ENCODE measurements at places on chromosomes 7 and 10.

- no peak for DNase-seq
Measured at GRCh38 chr10:77249901-77250459, 387.6 kb downstream of the KCNMA1 start.

DNA sequence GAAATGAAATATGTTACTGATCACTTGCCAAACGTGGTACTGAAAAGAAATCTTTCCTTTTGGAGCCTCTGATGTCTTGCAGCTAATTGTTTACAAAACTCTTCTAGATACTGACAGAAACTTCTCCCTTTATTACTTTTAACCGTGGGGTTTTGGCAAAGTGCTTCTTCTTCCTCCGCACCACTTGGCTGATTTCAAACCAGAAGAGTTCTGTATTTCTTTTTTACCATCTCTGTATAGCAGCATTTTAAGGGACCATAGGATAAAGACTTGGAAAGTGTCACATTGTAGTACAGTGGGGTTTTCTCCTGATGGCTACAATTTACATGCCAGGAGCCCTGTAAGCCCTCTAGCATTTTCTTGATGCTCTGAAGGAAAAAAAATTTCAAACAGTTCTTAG lies 21.9 kb upstream of the CREB5 start:
- DNase-seq = no peak

DNA sequence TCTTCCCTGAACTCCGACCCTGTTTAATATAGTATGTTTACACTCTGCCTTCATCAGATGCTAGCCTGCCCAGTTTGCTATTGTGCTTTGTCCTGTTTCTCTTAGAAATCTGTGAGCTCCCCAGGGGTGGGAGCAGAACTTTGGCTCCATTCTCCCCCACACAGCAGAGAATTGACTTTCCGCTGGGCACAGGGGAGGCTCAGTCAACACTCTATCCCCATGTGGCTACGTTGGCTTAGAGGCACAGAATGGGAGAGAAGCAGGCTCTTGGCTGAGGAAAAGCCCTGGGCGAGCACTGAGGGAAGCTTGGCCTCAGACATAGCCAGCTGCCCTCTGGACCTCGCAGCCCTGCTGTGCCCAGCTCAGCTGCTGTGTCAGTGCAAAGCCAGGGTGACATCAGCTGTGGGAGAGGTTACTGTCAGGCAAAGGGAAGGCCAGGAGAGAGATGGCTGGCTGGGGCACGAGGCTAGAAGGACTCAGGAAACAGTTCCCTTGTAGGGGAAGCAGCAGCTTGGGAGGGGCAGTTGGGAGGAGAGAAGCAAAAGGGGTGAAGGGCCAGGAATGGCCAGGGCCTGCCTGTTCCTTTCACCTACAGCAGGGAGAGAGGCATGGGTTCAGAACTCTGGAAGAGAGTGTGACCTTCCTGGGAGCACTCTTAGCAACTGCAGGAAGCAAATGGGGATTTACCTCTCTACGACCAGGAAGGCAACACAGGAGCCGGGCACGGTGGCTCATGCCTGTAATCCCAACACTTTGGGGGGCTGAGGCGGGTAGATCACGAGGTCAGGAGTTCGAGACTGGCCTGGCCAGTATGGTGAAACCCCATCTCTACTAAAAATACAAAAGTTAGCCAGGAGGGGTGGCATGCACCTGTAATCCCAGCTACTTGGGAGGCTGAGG lies 5.8 kb upstream of the SCD start:
- DNase-seq = no peak

DNA sequence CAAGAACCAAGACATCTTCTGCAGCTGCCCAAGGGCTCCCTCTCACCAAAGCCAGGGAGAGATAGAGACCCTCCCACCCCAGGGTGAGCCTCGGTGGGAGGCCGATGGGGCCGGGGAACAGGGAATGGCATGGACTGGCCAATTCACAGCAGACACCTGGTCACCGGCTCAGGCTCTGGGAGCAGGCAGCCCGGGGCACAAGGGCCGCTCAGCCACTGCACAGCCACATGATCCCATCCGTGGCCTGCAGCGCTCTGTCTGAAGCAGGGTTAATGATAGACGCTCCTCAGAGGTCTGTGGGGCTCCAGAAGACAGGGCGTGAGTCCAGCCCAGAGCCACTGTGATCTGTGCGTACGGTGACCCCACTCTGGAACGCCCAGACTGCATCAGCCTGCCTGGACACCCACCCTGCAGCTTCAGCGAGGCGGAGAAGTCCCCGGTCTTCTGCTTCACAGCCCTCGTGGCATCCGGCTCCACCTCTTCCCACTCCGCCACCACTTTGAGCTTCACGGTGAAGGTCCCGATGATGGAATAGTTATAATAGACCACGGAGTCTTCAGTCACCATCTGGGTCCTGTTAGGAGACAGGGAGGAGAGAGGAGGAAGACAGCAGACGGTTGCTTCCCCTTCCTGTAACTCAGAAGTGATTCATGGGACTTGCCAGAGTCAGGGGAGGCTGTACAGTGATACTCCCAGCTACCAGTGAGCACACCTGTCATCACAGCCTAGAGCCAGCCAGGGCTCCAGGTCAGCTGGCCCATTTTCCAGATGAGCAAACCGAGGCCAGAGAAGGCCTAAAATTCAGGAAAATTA lies 14.0 kb downstream of the TMEM130 start:
- DNase-seq = no peak

GRCh38 chr7:115812794-115813193 lies 217.8 kb downstream of the TFEC start:
- DNase-seq = no peak

DNA sequence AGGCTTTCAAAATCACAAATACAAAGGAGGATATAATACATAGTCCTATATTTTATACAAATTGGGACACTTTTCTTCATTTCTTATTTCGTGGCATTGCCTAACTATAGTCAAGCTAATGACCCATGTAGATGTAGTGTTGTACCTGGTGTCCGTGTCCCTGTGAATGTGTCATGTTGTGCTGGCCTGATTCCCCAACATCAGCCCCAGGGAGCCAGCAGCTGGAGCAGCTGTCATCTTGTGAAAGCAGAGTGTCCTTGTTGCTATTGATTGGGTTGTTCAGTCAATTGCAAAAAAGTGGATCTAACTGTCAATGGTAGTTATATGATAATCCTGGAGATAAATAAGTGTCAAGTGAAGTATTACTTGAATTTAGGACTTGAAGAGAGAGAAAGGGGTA lies 86.3 kb downstream of the KAT6B start:
- no peak for DNase-seq

DNA sequence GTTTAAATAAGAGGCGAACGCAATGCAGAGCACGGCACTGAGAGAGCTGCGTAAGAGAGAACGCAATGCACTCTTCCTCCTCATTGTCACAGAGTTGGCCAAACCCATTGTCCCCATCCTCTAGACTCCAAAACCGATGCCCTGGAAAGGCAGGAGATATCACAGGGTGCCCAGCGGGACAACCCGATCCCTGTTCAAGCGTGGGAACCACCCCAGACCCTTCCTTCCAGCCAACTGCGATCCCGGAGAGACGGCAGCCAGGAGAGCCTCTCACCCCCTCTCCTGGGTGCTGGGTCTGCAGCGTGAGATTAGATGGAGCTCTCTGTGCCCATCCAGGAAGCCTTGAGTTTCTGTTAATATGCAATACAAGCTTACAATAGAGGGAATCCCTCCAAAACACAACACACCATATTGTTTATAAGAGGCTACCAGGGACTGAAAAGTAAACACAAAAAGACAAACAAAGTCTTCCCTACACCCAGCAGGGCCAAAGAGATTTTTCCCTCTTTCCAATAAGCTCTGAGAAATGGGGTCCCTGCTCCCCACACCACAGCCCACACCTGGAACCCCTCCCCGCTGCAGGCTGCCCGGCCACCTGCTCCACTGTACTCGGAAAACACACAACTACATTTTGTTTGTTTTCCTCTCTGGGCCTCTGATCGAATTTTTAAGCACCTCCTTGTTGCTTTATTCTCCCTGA lies 187.6 kb downstream of the ADARB2 start:
- DNase-seq = no peak

- no peak for DNase-seq
Measured at GRCh38 chr10:33510206-33510605, 175.7 kb upstream of the NRP1 start.

DNA sequence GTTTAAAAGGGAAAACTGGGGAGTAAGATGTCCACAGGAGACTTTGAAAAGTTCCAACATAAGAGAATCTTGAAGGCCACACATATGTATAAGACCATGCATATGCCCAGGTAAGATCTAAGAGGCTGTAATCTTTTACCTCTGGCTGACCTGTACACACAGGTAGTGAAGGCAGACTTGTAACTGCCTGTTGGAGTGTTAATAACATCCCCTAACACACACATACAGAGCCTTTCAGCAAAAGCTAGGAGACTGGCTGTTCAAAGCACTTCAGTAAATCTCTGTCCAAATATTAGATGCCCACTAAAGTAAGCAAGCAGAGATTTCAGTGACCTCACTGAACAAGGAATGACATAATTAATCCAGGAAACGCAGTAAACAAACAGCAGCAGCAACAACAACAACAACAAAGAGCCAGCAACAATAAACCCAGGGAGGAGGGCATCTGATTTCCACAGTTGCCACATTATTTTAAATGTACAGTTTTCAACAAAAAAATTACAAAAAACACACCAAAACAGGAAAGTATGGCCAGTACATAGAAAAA lies 15.0 kb downstream of the CYP51A1 start:
- no peak for DNase-seq

DNA sequence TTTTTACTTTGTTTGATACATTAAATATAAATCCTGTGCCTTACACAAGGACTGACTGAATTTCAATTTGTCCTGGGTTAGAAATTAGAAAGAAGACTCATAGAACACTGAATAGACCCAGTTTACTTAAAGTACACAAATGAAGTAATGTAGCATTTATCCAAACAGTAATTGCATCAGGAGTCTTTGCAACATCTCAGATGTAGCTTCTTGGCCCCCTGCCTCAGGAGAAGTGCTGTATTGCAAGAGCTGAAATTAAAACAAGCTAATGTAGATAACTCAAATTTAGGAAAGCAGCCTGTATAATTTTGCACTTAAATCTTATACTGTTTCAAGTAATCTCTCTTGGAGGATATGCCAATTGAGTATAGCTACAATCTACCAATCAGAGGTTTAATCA lies 54.3 kb upstream of the KCND2 start:
- DNase-seq = no peak

DNA sequence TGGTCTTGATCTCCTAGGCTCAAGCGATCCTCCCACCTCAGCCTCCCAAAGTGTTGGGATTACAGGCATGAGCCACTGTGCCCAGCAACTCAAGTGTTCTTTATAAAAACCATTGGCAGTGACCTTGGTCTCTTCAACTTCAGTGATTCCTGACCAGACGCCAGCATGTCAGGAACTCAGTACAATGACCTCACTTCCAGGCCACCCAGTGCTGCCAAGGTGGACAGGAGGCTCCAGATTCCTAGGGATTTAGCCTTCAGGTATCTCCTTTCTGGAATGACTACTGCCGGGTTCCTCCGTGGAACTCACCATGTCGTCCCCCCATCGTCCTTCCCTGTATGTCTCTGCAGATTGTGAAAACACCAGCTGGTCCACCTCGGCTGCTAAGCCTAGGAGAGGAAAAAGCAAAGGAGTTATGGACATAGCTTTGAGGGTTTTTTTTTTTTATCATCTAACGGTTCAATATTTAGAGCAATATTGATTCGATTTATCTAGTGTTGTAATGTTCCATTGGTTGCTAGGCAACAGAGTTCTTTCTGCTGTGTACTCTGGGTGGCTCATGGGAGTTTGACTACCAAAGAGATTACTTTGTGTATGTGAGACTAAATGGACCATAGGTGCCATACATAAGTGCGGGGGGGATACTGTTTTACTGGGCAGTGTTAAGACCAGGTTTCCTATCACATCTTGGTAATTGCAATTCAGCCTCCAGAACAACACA lies 425.8 kb upstream of the AUTS2 start:
- DNase-seq = no peak

- no peak for DNase-seq
Measured at GRCh38 chr7:91571601-91572000, 307.4 kb downstream of the FZD1 start.

- DNase-seq = no peak
Measured at GRCh38 chr7:24133691-24134090, 150.3 kb upstream of the NPY start.
